ENCODE measurements at places on chromosomes 6 and 20. TPM values are rescaled to one million over a fixed set of nuclear protein-coding genes. Genes with fewer than 3 reads are reported as not detected.

DNA sequence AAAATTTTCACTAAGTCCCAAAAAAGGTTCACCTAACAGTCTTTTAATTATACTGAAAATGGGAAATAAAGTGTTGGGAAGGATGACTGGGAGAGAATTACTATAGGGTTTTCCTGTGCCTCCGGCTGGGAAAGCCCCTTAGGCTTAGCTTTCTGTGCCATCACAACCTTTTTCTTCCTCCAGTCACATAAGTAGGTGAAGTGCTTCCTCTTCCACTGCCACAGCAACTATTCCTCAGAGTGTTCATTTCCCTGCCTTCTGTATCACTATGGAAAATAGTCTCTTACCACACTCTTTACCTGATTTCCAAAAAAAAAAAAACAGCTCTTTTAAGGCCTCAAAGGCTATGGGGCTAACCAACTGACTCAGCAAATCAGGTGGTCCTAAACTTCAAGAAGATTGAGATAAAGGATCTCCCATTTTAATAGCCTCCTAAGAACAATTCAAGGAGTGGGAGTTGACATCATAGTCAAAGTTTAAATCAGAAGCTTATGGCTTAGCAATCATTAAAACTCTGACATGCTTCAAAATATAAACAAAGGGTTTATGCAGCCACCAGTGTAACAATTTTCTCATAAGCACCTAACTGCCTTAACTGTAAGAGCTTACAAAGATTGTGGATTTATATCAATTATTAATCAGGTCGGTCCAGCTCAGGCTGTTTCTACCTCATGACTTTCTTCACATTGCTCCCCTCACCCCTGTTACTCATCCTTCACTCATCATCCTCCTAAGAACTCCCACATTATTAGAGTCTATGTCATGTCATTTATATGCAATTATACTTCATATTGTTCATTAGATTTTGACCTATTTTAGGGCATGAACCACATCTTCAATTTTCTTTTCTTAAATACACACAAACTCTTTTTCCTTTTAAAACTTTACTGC, 95.3 kb downstream of the RNGTT start:
- peak; percentile 77 for DNase-seq

- no peak for DNase-seq
Observed at GRCh38 chr6:25219917-25220278, 59.3 kb upstream of the CARMIL1 start.

- DNase-seq: peak; percentile 56
Observed at GRCh38 chr20:45592574-45593189, 13.6 kb upstream of the WFDC8 start.

- no peak for DNase-seq
Observed at GRCh38 chr6:41519305-41519744, 26.9 kb upstream of the FOXP4 start.

GRCh38 chr6:160438481-160438880, 90.3 kb downstream of the SLC22A3 start:
- DNase-seq: no peak

DNA sequence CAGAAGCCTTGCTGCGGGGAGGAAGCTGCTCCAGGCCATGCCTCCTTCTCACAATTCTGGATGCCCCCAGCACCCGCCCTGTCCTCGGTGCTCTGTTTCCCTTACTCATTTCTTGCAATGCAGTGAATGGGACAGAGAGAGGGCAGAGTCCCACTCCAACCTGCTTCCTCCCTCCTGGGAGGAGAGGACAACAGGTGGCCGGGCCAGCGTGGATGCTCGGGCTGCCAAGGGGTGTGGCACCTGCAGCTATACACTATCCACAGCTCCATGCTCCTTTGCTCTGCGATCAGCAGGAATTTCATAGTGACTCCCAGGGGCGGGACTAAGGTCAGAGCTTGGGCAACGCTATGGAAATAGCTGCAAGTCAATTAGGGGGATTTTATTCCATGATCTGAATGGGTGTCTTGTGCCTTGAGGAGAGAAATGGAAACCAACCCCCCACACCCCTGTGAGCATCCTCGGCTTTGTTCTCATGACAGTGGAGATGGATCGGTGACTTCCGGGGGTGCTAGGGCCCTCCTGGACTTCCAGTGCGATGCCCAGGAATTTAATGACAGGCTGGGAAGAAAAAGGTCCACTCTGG, 192.5 kb downstream of the MYLK4 start:
- DNase-seq: no peak

GRCh38 chr20:33323236-33323635, 40.2 kb downstream of the BPIFB1 start:
- DNase-seq: no peak

GRCh38 chr20:32436968-32437367, 78.8 kb downstream of the ASXL1 start:
- no peak for DNase-seq

GRCh38 chr6:170464080-170464479, 89.0 kb downstream of the PSMB1 start:
- no peak for DNase-seq

DNA sequence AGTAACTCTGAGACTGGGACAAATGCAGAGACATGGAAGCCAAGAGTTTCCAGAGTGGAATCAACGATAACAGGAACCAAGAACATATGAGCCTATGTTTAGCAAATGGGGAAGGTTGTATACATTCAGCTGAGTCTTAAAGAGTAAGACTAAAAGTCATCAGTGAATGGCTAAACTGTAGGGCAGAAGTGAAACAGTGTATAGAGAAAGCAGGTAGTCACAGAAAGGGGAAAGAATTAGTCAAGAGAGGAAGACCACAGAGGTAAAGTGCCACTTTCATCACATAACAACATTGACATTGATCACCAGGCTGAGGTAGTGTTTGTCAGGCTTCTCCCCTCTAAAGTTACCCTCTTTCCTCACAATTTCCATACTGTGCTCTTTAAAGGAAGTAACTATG, 306.5 kb upstream of the SPTLC3 start:
- DNase-seq: no peak

DNA sequence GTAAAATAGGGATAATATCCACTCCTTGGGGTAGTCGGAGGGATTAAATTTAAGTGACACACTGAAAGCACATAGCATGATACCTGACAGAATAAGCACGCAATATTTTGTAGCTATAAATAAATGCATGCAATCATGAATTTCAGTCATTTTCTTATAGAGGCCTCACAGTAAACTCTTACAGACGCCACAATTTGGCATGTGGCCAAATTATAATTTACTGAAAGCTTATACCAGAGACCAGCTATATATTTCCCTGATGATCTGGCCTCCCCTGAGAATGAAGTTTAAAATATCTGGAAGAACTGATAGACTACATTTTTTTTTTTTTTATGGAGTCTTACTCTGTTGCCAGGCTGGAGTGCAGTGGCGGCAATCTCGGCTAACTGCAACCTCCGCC, 40.9 kb downstream of the QRSL1 start:
- no peak for DNase-seq

The PPP1R10 gene
- 29.5 TPM for total RNA-seq

The HLA-DOA gene
- total RNA-seq: not detected

The SCP2D1 gene
- not detected for total RNA-seq

The VSX1 gene
- not detected for total RNA-seq

All from HT1080 (cell line).